ENCODE measurements at places on chromosomes 7 and 10.

- 0 out of 2 replicates have a peak overlapping the region, but pooled peaks have one; percentile 5 for H3K27ac ChIP-seq
- peaks cover 12% of the 10 kb centered on the region for H3K36me3 ChIP-seq
- H3K4me1 ChIP-seq = peaks cover 24% of the 10 kb centered on the region
- DNase-seq = no peak
- no peak overlapping the region for H3K4me3 ChIP-seq
- no peaks in the 10 kb centered on the region for H3K27me3 ChIP-seq
Observed at GRCh38 chr7:1539181-1539881, 8.8 kb downstream of the MAFK start.

GRCh38 chr7:44087911-44088838 lies 5.8 kb upstream of the POLM start:
- H3K4me1 ChIP-seq = peaks cover 23% of the 10 kb centered on the region
- H3K27me3 ChIP-seq = no peaks in the 10 kb centered on the region
- DNase-seq = peak; percentile 52
- H3K27ac ChIP-seq = peak overlapping the region; percentile 76

GRCh38 chr10:6542999-6543430 lies 37.1 kb downstream of the PRKCQ start:
- H3K36me3 ChIP-seq = no peaks in the 10 kb centered on the region
- no peak for DNase-seq
- H3K4me1 ChIP-seq = no peaks in the 10 kb centered on the region
- H3K27me3 ChIP-seq = peaks cover 43% of the 10 kb centered on the region

- H3K4me1 ChIP-seq = peaks cover 20% of the 10 kb centered on the region
- no peak overlapping the region for H3K4me3 ChIP-seq
- H3K27ac ChIP-seq = no peak overlapping the region
- DNase-seq = no peak
Observed at GRCh38 chr10:89547853-89548513, 12.6 kb upstream of the SLC16A12 start.

- H3K27me3 ChIP-seq = no peaks in the 10 kb centered on the region
- peaks cover 10% of the 10 kb centered on the region for H3K4me1 ChIP-seq
- DNase-seq = no peak
- H3K4me3 ChIP-seq = no peak overlapping the region
- H3K27ac ChIP-seq = no peak overlapping the region
Observed at GRCh38 chr10:16646181-16647059, 124.7 kb upstream of the C1QL3 start.

DNA sequence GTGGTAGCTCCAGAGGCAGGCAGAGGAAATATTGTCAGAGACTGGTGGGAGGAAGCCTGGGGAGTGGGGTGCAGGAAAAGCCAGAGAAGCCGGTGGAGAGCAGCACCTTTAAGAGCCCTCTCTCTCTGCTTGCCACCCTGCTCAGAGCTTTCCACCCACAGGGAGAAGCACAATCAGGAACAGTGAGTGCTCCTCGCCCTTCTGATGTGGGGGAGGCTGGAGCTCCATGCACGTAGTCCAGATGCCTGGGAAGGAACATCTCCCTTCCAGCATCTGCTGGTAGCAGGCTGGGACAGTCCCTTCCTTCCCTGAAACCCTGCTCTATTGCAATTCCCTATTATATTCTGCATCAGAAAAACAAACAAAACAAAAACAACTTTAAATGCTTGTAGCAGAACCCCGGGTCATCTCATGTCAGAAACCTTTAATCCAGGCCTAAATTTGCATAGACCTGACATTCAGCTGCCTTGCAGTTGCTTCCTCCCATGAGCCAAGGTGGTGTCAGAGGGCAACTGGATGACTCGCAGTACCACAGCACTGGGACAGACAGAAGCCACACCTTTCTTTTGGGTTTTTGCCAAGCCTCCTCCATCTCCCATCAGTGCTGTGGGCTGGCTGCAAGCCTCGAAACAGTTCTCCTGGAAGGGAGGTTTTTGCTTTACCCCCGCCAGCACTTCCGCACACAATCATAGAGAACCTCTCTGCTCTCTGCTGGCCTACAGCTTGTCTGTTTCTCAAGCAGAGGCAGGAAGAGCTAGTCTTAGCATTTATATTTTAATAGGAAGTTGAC lies 13.1 kb downstream of the AVPI1 start:
- no peak overlapping the region for H3K27ac ChIP-seq
- H3K27me3 ChIP-seq = no peaks in the 10 kb centered on the region
- no peak overlapping the region for H3K4me3 ChIP-seq
- peaks cover 6% of the 10 kb centered on the region for H3K4me1 ChIP-seq
- H3K36me3 ChIP-seq = peaks cover 13% of the 10 kb centered on the region

DNA sequence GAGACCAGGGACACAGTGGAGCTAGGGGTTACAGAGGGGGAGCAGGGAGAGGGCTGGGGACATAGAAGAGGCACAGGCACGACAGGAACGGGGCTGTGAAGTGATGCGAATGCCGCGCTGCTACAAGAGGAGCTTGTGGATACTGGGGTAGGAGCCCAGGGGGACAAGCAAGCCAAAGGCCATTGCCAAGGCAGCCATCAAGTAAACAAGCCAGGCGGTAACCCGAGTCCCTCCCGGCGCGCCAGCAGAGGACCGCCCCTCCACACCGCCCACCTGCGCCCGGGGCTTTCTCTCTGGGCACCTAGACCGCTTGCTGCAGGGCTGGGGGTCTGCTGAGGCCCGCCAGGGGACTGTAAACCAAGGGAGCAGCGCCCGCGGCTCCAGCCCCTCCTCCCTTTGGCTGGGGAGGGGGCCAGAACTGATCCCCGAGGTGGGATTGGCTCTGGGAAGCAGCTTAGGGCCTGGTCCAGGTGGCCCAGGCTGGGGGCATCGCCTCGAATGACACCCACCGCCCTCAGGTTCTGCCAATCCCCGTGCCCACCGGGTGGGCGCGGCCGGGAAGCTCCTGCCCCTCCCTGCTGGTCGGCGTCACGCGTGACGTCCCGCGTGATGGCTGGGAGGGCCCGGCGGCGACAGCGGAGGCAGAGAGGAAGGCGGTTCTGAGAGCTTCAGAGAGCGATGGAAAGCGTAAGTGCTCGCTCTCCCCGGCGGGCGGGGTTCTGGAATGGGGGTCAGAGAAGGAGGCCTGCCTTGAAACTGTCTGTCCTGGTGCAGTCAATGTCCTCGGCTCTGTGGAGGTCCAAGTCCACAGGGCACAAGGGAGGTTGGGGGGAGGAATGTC lies 982 bp downstream of the SFXN3 start:
- peaks cover 5% of the 10 kb centered on the region for H3K36me3 ChIP-seq
- peak overlapping the region; percentile 95 for H3K27ac ChIP-seq
- peak overlapping the region; percentile 83 for H3K4me3 ChIP-seq
- H3K4me1 ChIP-seq = peaks cover 8% of the 10 kb centered on the region
- no peaks in the 10 kb centered on the region for H3K27me3 ChIP-seq
- DNase-seq = peak; percentile 48

All from PC-3 (cell line).